Stimulated activated effector memory CD8-positive, alpha-beta T cell treated with anti-CD3 and anti-CD28 coated beads, Interleukin-12 subunit alpha, Interleukin-12 subunit beta, amount 100 ng/mL, for 72 hours (primary cell): ENCODE measurements at places on chromosomes 5 and 9.

DNA sequence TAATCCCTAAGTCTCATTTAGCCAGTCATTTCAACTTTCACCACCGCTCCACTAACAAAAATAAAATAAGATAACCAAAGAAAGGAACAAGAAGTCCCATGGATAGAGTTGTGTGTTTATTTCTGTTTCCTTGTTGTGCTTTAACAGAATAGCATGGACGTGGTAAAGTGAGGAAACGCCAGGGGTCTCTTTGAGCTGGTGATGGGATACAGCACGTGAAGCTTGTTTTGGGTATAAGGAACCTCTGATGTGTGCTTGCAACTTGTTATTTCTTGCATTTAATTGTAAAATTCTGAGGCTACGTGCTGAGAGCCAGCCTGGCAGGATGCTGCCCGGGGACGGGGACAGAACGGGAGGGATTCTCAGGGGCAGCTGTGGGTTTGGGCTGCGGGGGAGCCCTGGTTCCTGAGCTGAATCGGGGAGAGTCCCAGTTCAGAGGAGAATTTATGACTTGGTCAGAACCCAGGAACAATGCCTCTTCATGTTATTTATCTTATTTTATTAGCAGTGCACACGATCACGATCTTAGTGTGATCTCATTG is 63.4 kb downstream of the ANKRD33B start:
- no peak for DNase-seq

DNA sequence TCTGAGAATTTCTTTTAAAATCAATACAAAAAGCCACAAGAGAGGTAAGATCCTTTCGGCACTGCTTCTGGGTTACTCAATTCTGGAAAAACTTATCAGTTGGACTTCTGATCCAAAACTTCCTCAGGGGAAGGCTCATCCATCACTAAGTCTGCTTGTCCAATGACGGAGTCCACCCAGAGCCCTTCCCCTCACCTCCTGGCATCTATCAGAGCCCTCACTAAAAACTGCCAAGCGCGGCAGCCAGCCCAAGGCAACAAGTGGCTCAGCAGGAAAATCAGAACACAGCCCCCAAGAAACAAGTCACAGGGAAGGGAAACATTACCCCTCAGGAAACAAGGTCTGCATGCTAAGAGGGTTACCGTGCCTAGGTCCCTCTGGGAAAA is 869 bp upstream of the ESM1 start:
- DNase-seq: no peak

- no peak for DNase-seq
Measured at GRCh38 chr5:11064763-11065450, 303.9 kb upstream of the DAP start.

DNA sequence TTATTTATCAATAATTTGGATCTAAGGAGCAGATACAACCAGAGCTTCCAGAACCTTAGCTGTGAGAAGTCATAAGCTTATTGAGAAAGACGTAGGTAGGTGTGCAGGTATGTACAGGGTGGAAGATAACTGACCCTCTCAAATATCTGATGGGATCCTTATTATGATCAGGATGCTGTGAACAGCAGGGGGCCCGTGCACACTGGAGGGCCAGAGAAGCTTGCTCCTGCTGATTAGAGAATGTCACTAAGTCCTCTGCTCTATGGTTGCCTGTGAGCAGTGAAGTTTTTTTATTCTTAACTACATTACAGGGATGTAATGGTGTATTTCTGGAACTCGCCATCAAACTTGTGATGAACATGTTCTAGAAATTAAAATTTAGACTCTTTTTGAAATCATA is 108.9 kb upstream of the POU5F2 start:
- no peak for DNase-seq
